ENCODE measurements at places on chromosomes 6 and 20.

DNA sequence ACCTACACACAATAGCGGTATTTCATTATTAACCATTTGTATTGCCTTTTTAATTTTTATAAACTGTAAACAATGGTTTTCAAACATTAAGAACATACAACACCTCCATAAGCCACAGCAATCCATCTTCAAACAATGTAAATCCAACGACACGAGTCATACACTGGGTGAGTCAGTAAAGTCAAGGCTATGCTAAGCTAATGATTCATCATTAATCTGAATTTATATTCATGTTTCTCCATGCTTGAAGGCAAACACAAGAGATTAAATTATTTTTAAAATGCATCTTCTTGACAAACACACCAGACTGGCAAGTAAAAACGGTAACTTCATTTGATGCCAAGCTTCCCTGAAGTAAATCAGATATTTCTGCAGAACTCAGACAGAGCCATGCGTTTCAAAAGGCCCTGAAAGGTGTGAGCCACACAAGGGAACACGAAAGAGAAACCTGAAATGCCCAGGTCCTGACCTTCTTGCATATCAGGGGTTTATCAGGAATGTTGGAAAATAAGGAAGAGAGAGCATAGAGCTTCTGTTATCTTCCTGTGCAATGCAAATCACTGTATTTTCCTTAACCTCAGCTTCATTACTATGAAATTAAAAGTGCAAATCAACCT, 162.5 kb downstream of the ALDH8A1 start:
- DNase-seq = no peak

- no peak for DNase-seq
Measured at GRCh38 chr6:135141728-135142127, 39.4 kb upstream of the MYB start.

DNA sequence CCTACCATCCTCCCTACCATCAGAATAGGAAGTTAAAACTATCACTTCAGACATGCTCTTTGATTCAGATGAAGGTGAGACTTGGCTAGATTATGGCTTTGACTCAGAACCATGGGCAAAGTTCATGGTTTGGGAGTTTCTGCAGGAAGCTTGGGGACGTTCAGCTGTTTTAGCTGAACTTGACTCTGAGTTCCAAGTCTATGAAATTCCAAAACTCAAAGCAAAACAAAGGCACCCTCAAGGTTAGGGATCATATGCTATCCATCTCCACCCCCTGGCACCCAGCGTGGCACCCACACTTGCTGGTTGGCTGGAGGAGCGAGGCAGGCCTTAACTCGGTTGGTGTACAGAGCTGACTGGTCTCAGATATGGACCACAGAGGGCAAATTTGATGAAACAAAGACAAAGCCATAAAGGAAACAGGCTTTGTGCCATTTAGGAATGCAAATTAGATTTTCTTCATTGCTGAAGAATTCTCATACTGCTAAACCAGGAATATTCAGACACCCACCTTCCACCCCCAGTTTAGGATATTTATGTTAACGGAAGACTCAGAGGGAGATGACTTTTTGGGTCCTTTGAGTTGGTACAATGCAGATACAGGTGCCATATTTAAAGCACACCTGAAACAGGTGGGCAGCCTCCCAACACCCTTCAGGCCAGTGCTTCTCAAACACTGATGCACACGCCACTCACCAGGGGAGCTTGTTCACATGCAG, 88.4 kb upstream of the SLC22A16 start:
- DNase-seq = no peak

GRCh38 chr6:117451671-117452070, 25.9 kb upstream of the ROS1 start:
- no peak for DNase-seq

DNA sequence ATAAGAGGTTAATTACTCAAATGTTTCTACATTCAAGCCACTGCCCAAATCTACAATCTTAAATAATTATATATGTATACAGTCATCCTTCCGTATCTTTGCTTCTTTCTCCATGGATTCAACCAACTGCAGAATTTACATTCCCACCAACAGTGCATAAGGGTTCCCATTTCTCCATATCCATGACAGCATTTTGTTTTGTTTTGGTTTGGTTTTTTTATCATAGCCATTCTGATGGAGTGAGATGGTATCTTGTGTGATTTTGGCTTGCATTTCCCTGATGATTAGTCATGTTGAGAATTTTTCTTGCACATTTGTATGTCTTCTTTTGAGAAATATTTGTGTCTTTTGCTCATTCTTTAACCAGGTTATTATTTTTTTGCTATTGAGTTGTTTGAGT, 198.5 kb downstream of the C6orf118 start:
- no peak for DNase-seq

- no peak for DNase-seq
Measured at GRCh38 chr20:10432079-10432478, 1.9 kb downstream of the MKKS start.

DNA sequence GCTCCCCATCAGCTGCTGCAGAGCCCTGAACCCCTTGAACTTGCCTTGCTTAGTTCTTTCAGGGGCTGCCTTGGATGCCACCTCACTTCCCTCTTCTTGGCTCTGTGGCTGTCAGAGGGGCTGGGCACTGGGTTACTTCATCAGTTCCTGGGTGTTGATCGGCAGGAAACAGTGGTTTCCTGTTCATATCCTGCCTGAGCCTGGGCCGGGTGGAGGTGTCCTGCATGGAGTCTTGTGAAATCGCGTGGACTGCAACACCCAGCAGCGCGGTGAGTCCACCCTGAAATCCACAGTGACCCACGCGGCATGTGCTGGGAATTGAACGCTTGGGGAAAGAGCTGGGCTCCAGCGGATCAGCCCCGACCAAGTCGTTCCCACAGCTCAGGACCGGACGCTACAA, 97.5 kb downstream of the CDH26 start:
- DNase-seq = no peak

- no peak for DNase-seq
Measured at GRCh38 chr6:157536223-157536545, 155.2 kb downstream of the ZDHHC14 start.

GRCh38 chr6:43950051-43950605, 177.1 kb downstream of the MRPL14 start:
- no peak for DNase-seq

DNA sequence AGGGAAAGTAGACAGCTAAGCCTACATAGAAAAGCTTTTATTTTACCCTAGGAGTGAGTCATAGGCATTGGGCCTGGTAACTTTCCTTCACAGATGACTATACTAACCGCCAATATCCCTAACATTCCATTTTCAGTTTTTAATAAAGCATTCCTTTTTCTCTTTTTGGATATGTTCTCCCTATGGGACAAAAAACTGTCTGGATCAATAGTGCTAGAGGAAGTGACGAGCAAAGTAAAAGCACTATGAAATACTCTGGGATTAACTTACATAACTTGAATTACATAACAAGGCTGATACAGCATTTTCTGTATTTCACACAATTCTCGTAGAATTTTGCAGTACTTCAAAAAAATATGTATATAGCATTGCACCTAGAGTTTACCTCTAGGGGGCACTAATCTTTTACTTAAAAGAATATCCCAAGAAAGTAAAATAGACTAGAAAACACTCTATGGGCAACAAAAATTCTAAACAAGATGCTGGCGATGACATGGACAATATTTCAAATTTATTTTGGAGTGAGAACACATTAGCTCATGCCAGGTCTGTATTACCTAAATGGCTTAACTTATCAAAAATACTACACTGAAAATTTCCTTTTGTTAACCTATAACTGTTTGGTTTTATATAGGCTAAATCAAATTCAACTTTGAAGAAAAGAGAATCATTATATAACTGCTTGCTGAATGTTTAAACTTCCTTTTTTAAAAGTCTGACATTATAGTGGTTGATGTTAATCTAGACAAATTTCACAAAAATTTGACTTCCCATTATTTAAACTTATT, 66.3 kb upstream of the DST start:
- no peak for DNase-seq

GRCh38 chr6:17431581-17431980, 38.2 kb downstream of the CAP2 start:
- no peak for DNase-seq

- DNase-seq = no peak
Measured at GRCh38 chr6:1611572-1612298, 2.0 kb downstream of the FOXC1 start.

GRCh38 chr20:278181-278580, 12.4 kb downstream of the C20orf96 start:
- DNase-seq = no peak

- DNase-seq = no peak
Measured at GRCh38 chr6:108556250-108556649, 4.5 kb upstream of the FOXO3 start.

DNA sequence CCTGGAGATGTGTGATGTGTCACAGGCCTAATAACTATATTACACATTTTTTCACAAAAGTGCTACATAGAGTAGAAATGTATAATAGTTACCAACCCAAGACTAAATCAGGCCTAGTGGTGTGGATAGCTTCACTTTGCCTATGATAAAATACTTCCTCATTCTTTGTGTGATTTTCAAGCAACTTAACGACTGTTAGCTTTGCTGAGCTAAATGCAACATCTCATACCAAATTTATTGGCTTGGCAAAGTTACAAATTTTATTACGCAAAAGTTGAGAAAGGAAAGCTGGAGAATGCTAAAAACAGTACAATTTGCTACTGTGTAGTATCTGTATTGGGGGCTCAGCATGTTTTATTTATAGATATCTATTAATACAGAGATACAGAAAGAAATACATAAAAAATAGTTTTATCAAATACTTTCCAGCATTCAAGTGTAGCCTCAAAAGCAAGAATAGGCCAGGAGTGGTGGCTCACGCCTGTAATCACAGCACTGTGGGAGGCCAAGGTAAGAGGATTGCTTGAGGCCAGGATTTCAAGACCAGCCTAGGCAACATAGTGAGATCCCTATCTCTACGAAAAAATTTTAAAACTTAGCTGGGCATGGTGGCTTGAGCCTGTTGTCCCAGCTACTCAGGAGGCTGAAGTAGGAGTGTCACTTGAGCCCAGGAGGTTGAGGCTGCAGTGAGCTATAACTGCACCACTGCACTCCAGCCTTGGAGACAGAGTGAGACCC, 3.6 kb upstream of the EDN1 start:
- DNase-seq = no peak

- DNase-seq = no peak
Measured at GRCh38 chr6:3022765-3023662, 23.3 kb downstream of the NQO2 start.

- DNase-seq = no peak
Measured at GRCh38 chr6:149278997-149279396, 38.5 kb upstream of the TAB2 start.

- DNase-seq = no peak
Measured at GRCh38 chr6:125612345-125612846, 137.0 kb upstream of the HEY2 start.

DNA sequence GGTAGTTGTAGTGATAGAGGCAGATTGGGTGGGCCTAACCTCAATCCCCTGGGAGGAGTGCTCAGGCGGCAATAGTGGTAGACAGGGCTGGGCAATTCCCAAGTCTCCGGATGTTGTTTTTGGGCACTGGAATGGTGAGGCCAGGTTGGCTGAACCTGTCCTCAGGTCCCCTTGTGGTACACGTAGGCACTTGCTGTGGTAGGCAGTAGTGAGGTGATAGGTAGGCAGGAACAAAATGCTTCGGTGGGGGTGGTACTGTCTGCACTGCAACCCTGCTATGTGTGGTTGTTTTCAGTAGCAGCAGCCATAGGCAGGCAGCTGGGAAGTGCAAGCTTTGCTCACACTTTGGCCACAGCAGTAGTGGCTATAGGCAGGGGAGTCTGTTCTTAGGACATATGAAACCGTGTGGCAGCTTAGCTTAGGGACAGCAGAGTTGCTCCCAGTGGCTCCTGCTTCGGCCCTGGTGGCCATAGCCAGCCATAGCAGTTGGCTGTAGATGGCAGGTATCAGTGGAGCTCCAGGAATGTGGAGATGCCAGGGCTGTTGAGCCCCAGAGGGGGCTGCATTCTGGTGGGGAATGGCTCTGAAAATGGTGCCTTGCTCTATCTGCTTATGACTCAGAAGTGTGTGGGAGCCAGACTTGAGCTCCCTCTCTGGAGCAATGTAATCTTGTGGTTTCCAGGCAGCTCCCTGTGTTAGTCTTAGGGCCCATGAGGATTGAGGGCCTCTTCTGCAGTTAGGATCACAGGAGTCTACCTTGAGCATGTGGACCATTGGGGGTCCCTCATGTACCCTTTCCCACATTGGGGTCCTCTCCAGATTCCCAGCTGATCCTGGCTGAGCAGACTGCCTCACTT, 241.8 kb upstream of the BMP2 start:
- DNase-seq = no peak

DNA sequence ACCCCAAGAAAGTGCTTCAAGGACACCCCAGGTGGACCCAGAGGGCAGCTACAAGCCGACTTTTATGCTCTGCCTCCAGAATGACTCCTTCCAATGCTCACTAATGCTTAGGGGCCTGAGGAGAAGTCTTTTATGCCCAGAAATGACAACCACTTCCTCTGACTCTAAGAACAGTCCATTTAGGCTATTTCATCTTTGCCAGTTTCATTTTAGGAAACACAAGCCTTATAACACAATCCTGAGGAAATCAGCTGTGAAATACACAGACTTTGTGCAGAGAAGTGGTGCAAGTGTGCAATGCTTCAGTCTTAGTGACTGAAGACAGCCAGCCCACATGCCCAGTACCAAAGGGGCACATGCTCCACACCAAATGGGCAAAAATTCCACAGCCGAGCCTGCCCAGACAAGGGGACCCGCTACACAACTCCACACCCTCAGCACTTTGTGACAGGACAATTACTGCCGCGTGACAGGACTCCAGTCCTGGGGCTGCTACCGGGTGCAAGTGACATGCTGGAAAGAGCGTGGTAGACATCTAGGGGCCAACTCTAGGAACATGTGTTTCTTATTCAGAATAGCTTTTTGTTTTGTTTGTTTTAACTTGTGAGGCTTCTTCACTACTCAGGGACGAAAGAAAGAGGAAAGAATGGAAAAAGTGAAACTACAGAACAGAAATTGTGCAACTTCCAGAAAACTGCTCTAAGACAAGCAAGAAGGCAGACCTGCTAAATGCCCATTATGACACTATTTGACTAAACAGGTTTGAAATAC, 28.2 kb upstream of the PLAGL1 start:
- DNase-seq = no peak

DNA sequence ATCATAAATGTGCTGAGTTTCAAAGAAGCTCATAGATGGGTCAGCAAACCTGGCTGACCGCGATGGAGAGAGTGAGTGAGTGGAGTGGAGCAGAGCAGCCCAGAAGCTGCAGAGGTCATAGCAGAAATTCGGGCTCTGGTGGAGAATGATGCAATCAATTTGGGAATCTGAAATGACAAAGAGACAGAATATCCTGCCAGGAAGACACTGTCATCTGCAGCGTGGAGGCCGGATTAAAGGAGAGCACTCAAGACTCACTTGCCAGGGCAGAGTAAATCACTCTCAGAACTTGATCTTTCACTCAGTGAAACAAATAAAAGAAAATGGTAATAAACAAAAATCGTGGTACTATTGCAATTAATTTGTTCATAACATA, 109.6 kb upstream of the RREB1 start:
- DNase-seq = no peak

- no peak for DNase-seq
Measured at GRCh38 chr6:122790028-122790422, 967 bp downstream of the SMPDL3A start.

GRCh38 chr6:139172567-139172966, 37.7 kb downstream of the HECA start:
- no peak for DNase-seq

- DNase-seq = no peak
Measured at GRCh38 chr6:18595774-18596530, 208.8 kb downstream of the RNF144B start.
